ENCODE measurements at places on chromosomes 1 and 21. TPM values are rescaled to one million over a fixed set of nuclear protein-coding genes. Genes with fewer than 3 reads are reported as not detected.

DNA sequence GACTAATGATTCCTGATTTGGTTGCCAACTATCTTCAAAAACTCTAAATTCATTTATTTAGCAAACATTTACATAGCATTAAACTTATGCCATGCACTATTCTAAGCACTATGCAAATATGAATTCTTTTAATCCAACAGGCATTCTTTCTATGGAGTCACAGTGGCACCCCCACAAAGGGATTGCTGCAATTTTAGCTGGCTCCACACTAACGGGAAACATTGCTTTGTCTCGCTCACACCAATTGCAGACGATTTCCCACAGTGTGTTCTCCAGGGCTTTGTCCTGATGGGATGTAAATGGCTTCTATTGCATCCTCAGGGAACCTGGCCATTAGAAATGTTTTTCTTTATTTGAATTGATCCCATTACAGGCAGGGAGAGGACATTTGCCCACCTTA is 259.1 kb downstream of the BARHL2 start:
- DNase-seq = no peak

DNA sequence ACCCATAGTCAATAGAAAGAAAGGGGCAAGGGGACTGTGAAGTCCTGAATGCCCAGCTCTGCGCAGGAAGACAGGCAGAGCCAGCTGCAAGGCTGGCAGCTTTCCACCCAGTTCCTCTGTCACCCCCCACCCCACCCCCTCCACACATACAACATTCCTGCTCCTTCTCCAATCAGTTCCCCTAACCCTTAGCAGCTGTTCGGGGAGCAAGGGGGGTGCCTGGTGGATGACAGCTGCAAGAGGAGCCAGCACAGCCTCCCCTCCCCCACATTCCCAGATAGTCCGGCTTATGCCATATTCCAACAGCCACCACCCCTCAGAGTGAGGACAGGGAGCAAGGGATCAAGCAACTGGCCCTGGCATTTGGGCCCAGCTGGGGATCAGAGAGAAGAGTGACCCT is 9.7 kb downstream of the ARHGEF2 start:
- DNase-seq = no peak

GRCh38 chr1:239816081-239816782 is 275.5 kb upstream of the FMN2 start:
- no peak for DNase-seq

- DNase-seq = no peak
Observed at GRCh38 chr1:207605444-207606361, 39.2 kb upstream of the CR1L start.

DNA sequence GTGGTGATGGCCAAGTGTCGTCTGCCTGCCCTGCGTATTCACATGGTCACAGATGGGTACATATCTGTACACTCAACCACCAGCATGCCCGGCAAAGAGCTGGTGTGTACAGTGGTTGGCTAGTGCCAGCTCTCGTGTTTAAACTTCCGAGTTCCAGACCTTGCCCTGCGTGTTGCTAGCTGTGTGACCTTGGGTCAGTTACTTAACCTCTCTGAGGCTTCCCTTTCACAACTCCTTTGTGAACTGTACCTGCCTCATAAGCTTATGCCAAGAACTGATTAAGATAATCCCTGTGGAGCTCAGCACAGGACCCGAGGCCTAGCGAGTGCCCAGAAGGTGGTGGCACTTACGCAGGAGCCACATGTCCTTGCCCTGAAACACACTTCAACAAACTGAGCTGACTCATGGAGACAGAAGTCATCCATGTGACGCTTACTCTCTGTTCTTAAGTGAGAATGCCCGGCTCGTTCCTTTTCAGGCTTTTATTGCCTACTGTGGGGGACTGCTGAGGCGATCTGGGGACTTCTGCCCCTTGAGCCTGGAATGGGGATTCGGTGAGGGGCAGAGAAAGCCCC is 55.4 kb downstream of the ALPL start:
- DNase-seq = no peak

DNA sequence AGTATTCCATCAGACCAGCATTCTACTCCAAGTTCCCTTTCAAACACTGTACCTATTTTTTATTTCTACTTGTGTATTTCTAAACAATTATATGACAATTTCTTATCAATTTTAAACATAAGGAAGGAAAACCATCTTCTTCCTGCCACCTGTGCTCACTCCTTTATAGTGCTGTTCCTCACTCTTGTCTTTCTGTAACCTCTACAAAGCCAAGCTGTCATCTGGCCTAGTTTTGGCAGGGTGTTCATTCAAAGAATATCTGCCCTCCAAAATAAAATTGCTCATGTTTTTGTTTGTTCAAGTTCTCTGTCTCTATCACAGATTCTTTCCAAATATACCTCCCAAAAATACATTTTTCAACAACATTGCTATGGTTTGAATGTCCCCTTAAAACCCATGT is 360.2 kb downstream of the VAV3 start:
- no peak for DNase-seq

GRCh38 chr1:3948344-3948743 is 48.3 kb upstream of the C1orf174 start:
- no peak for DNase-seq

DNA sequence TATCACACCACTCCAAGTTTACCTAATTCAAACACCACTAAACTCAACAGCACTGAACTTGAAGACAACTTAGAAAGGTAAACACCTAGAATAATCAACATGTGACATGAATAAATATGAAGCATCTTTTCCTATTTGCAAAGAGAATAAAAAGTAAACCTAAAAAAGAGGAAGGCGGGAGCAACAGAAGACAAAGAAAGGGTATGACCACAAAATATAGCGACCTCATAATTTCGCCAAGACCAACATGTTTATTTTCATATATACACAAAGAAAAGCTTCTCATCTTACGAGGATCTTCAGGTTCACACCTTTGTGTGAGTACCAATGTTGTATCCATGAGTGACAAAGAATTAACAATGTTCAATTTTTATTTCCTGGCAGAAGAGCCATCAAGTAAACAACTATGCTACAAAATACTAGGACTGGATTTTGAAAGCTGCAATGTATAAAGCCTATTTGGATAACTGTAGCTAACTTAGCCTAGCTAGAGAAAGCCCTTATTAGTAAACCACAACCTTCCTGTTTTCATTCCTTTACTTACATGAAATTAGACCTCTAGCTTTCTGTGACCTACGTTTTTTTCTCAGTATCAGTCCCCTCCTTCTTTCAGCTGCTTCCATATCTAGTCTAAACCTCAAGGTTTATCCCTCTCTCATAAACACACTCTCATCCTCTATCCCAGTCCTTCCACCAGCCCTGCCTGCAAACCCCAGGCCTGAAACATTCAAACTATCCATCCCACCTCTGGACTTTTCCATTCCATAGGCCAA is 21.3 kb upstream of the PHTF1 start:
- DNase-seq = no peak

- no peak for DNase-seq
Observed at GRCh38 chr1:61898658-61899057, 156.4 kb downstream of the PATJ start.

DNA sequence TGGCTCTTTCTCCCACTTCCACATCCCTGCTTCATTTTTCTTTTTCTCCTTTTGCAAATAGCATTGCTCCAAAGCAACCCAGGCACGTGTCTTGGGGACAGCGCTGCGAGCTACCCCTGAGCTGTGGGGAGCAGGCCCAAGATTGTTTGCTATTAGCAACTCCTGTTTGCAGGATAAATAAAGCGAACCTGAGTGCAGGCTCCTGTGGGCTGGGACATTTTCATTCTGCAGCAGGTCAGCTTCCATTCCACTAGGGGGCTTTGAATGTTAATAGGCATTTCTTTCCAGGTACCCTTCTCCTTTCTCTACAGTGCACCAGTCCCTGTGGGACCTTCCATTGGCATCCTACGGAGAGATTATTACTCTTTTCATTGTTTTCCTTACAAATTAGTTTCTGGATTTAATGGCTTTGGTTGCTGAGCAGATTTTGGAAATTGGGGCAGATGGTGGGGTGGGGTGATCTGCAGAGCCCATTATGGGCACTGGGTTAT is 54.0 kb downstream of the OLFML3 start:
- DNase-seq = peak; percentile 12

DNA sequence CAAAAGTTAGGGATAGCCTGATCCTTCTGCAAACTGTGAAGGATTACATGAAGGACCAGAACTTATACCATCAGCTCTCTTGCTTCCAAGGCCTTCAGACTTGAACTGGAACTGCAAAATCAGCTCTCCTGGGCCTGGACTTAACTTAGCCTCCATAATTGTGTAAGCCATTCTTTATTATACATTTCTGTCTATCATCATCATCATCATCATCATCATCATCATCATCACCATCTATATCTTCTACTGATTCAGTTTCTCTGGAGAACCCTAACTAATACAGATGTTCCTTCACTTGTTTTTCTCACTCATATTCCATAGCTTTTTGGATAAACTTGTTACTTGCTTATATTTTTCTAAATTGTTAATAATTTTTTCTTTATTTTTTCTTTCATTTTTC is 50.0 kb downstream of the PAPPA2 start:
- no peak for DNase-seq

- DNase-seq = no peak
Observed at GRCh38 chr1:182262425-182262824, 129.2 kb downstream of the GLUL start.

GRCh38 chr1:214370615-214371014 is 89.7 kb downstream of the SMYD2 start:
- no peak for DNase-seq

DNA sequence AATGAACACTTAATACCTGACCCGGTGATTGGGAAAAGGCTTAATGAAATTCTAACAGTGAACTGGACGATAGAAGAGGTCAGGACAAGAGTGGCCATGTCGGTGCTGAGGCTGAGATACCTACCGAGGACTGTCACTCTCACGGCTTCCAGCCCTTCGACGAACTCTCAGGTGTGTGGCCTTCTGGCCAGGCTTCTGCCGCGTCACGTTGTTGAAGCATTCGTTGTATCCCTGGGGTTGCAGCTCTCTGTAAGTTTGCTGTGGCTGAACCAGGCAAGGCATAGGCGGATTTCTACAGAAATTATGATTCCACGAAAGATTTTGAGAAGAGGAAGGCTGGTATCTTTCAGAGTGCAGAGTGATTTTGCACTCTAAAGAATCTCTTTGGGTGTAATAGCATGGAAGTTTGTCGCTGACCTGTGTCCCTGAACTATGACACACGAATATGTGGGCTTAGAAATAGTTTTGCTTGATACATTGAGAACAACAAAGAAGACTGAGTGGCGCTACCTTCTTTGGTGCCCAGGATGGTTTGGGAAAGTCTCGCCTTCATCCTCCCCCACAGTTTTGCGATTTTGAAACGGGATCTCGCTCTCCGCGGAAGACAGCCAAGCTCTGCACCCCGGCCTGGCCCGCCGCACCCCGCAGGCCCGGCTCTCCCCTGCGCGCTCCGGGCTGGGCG is 403 bp upstream of the EPHX4 start:
- DNase-seq = no peak

GRCh38 chr1:246513619-246514343 is 6.7 kb upstream of the SMYD3 start:
- DNase-seq = no peak

DNA sequence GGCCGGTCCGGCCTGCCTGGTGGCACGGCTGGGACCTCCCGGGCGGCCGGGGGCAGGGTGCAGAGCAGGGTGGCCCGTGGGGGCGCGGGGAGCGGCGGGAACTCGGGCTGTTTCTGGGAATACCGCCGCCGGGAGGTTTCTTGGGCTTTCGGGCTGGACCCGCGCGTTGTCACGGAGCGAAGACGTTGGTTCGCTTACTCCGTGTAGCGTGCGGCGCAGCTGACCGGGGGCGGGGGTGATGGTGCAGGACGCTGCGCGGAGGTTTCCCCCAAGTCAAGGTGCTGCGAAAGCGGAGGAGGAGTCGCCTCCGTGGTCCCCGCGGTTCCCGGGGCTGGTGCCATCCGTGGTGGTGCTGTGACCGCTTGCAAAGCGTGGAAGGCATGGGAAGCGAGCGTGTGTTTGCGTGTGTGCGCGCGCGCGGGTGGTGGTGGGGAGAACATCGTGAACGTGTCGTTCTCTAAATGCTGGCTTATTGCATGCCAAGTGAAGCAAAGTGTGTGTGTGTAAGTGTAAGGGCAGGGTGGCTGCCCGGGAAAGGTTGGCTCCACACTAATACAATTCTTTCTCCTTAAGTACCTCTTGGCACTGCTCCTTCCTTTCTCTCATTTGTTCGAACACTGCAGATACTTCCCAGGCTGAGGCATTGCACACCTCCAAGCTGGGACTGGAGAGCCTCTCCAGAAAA is 1.1 kb downstream of the RYR2 start:
- no peak for DNase-seq

SLC25A34 gene
- 0.26 TPM for total RNA-seq

PLA2G2D gene
- not detected for total RNA-seq

SLAMF7 gene
- total RNA-seq = not detected

CD48 gene
- not detected for total RNA-seq

ALPL gene
- total RNA-seq = 0.26 TPM

CRYAA gene
- total RNA-seq = not detected

FNDC7 gene
- under 0.01 TPM for total RNA-seq
